ENCODE measurements at places on chromosomes 3 and 15.

- no peak for DNase-seq
Measured at GRCh38 chr15:45228931-45229330, 23.1 kb upstream of the SLC28A2 start.

DNA sequence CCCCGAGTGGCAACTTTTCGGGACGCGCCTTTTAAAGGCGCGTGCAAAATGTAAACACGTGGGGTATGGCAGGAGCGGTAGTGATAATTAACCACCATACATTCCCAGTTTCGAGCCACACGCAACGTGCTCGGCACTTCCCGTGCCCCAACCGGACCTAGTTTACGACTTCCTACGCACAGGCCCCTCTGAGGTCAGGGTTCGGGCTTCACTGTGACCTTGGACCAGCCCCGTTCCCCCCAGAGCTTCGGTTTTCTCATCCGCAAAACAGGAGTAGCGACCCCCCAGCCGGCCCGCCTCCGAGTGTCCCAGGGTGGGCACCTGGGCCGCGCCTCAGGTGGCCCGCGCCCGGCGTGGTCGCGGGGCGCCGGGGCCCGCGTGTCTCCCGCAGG, 451 bp downstream of the CHCHD4 start:
- peak; percentile 68 for DNase-seq

DNA sequence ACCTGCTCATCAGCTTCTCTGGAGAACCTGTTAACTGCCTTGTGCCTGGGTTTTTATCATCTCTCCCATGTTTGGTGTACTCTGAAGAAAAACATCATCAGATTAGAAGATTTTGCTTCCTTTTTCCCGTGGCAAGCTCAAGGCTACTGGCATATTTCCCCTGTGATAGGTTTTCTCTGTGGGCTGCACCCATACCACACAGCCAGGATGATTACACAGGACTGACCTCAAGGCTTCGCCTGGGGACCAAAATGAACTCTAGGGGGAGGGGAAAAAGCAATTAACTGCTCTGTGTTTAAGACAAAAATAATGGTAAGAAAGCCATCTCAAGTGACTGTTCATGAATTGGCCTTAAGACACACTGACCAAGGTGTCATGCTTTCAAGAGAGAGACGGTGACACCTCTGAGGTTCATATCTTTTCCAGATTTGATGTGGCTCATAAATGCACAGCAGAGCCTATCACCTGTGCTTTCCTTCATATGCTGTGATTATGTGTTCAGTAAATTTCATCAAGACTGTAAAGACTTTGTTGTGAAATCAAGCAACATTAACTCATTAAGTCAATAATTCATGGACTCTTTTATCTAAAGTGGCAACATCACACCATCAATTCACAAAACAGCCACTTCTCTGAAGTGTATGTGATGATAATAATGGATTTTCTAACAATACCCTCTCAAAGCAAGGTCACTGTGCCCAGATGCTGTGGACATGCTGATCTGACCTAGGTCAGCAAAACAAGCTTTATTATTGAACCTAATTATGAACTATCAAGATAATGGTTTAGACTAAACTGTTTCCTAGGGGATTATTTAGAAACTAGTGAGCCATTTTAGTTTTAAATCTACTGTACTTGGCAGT, 427.9 kb downstream of the WDR72 start:
- DNase-seq, result no peak

DNA sequence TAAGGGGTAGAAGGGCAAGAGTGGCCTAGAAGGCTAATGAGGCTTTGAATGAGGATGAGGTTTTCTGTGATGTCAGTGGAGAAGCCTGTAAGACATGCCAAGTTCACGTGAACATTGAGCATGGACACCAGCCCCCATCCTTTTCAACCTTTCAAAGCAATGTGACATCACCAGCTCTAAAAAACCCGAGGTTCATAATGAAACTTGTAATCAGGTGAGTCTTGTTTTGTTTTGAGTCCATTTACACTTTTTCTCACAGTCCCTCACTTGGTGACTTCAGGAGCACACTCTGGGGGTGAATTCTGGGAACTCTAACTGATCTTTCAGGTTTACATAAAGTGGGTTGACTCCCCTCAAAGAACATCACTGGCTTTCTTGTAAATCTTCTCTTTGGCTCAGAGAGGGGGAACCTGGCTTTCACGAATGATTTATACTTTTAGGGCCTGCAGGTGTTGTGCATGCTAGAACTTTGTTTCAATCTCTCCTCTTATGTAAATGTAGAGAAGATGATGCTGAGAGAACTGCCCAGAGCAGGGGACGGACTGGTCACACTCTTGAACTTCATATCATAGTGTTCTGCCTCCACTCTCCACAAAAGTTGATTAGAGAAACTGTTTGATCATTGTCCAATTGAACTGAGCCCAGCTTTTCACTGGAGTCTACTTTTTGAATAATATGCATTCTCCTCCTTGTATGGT, 224.7 kb upstream of the SATB1 start:
- peak; percentile 63 for DNase-seq

GRCh38 chr3:7484636-7485035, 623.7 kb downstream of the GRM7 start:
- DNase-seq, result no peak

DNA sequence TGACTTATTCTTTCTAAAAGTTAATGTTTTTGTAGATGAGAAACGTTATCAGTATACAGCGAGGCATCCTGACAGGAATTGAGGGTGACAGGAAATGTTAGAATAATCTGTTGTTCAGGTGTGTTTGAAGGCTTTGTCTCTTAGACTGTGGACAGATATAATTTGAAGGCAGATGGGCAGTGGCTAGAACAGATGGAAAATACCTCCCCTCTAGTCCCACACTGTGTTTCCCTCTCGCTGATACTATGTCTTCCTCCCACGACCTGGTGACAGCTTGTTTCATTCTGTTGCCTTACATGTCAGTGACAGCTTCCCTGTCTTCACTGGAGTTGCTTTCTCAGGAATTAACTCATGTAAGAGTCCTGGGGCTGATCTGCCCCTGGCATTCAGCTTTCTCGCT, 125.3 kb downstream of the MYRIP start:
- DNase-seq, result no peak

DNA sequence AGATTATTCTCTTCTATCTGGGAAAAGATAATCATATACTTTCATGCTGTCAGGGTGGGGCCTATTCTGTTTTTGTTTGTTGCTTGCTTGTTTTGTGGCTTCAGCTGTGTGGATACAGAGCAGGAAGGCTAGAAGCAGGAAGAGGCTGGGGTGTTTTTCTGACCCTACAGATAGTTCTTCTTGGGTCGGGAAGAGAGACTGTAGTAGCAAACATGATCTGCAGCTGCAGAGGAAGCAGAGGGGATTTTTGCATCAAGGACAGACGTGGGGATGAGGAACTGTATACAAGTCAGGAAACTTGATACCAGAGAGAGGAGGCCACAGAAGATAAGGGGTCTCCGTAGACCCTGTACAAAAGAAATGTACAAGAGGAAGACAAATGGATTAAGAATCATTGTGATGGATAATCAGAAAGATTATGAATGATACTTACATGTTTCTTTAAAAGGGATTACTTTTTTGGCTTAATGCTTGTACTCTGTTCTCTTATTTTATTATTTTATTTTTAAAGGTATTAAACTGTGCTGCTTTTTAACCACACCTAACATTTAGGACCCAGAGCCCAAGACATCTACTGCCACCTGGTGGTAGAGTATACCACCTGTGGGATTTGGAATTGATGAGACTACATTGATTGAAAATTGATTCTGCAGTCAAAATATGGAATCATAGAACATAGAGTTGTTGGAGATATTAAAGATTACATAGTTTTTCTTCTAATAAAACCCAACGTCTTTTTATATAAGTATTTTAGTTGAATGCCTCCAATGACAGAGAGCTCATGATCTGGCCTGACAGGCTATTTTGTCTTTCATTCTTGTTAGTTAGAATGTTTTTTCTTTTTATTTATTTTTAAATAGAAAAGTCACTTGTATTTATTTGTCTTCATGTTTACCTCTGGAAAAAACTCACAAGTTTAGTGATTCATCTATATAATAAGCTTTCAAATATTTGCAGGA, 87.3 kb upstream of the ROPN1 start:
- no peak for DNase-seq

DNA sequence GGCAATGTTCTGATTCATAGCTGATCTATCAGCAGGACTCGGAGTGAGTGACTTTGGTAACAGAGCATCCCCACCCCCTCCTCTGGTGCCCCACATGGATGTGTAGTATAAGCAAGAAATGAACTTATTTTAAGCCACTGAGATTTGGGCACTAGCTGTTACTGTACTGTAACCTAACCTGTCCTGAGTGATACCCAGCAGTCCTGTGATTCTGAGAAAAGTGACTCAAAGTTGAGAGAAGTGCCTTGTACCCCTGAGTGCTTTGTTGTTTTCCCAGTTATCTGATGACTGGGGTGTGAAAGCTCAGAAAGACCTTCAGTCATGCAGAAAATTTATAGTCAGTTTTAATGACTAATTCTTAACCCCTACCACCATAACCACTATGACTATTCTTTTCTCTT, 439.9 kb upstream of the RBMS3 start:
- DNase-seq, result peak; percentile 35

GRCh38 chr15:100484443-100484842, 44.3 kb downstream of the CERS3 start:
- no peak for DNase-seq
